Stimulated activated CD4-positive, alpha-beta T cell treated with anti-CD3 and anti-CD28 coated beads, Interleukin-2, amount 100 ng/mL, for 24 hours (primary cell): ENCODE measurements at places on chromosomes 4 and X.
A peak's percentile ranks its signal among the peaks of the same experiment; 100 is the strongest.

DNA sequence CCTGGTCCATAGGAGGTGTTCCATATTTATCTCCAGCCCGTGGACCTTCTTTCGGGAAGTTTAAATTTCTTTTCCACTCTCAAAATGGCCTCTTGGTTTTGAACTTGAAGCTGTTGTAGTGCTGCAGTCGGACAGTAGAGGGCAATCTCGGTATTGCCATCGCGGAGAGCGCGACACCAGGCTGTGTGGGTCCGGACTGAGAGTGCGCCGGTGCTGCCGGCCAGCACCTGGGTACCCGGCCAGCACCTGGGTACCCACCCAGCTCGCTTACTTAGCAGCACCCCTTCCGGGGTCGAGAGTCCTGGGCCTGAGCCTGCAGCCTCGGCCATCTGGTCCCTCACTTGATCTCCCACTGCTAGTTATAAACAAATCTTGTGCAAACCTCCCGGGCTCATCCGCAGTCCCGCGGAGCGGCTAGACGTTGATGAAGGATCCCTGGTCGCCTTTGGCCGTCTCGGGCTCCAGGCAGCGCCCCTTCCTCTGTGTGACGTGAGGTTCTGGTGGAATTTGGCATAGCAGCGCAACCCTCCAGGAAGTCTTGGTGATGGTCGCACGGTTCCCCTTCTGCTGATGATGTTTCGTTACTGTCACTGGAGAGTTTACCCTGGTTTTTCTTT, 18.0 kb downstream of the FAM9A start:
- DNase-seq, result peak; percentile 47

GRCh38 chr4:3406021-3406420, 35.7 kb upstream of the HGFAC start:
- DNase-seq, result no peak

DNA sequence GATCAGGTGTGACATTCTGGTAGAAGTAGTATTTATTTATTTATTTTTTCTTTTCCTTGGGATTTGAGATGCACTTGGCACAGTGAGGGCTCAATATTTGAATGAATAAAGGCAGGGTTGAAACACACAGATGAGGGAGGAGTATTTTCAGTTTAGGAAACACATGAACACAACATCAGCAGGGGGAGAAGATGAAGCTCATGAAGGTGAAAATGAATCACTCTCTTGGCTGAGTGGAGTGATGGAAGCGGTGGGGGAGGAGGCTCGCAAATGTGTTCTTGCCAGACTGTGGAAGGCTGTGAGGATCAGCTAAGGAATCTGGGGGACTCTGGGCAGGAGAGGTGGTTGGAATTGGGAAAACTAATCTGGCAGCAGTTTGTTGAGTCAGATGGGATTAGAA, 55.3 kb downstream of the ARHGAP10 start:
- DNase-seq, result no peak

GRCh38 chr4:176290520-176290919, 21.5 kb upstream of the ASB5 start:
- no peak for DNase-seq

DNA sequence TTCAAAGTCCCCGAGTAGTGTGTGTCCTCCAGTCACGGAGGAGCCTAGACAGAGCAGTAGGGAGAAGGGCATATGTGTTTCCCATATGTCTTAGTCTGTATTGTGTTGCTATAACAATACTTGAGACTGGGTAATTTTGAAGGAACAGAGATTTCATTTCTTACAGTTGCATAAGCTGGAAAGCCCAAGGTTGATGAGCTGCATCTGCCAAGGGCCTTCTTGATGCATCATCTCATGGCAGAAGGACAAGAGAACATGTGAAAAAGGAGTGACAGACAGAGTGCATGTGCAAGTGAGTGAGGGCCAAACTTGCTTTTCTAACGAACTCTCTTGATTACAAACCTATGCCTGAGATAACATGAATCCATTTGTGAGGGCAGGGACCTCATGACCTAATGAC, 243.4 kb downstream of the ARHGAP10 start:
- DNase-seq, result no peak

DNA sequence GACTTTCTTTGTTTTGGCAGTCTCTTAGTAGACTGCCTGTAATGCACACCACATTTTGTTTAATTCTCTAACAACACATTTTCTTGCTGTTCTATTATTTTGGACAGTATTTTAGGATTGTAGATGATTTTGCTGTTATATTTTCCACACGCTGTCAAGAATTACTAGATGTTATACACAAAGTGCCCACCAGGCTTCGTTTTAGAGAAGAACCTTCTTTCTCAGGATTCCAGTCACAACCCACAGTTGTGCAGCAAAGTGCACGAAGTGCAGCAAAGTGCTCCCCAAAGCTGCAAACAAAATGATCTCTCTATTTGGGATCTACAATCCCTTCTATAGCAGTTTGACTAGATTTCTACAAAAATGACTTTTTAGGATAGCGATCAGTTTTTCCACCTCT, 2.4 kb downstream of the ZNF141 start:
- no peak for DNase-seq

- no peak for DNase-seq
Measured at GRCh38 chr4:176451443-176451842, 131.7 kb downstream of the SPCS3 start.

DNA sequence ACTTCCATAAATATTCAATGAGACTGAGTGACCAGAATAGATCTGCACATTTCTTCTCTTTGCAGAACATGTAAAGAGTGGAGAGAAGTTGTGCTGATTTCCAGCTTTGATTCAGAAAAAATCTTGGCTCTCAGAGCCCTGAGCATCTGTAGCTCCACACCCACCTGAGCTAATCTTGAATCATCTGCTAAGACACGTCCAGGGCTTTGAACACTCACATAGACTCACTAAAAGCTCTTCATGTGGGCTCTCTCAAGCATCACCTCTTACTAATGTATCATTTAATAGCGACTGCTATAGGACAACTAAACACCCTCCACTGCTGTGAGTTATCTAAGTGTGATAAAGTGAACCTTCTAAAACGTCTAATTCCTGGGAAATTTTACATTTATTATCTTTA, 147.7 kb upstream of the GRIA3 start:
- DNase-seq, result no peak

DNA sequence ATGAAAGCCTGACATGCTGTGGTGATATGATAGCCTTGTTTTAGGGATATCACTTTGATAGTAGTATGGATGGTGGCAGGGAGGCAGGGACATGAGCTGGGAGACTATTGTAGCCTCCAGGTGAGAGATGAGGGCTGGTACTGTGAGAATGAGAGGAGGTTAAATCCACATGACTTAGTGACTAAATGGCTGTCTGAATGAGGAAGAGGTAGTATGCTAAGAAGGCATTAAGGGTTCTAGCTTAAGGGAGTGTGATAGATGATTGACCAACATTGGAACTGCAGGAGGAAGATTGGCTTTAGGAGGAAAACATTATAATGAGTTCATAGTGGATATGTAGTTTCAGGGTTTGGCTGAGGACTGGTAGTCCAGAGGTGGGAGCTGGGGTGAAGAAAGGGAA, 195.0 kb upstream of the ANK2 start:
- no peak for DNase-seq

GRCh38 chrX:65586491-65586890, 51.9 kb upstream of the LAS1L start:
- DNase-seq, result no peak

DNA sequence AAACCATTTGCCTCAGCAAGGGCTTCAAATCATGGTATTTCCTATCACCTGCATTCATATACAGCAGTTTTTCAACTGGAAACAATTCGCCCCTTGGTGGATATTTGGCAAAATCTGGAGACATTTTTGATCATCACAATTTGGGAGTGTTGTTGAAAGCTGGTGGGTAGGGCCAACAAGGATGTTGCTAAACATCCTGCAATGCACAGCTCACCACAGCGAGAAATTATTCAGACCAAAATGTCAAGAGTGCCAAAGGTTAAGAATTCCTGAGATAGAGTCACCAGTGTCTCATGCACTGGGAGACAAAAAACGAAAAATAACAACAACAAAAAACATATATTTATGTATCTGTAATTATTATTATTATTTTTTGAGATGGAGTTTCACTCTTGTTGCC, 435.2 kb upstream of the CTSO start:
- DNase-seq, result no peak

DNA sequence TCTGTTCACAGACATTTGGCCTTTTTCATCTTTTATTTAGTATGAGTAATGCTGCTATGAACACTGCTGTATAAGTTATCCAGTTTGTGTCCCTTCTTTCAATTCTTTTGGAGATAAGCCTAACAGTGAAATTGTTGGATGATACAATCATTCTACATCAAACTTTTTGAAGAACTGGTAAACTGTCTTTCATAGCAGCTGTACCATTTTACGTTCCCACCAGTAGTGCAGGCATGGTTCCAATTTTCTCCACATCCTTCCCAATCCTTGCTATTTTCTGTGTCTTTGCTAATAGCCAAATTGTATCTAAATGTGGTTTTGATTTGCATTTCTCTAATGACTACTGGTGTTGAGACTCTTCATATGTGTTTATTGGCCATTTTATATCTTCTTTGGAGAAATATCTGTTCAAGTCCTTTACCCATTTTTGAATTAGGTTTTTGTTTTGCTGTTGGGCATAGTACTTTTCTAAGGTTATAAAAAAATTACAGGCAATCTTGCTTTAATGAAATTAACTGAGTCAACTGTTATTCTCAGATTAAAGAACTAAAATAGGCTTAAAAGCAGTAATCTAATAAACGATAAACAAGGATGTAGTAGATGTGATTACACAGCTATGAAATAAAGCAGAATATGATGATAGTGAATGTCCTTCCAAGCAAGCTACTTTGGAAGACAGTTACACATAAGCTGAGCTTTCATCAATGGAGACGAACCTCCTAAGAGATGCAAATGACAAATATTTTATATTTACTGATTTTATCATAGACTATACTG, 57.2 kb downstream of the FBXW7 start:
- DNase-seq, result no peak

GRCh38 chr4:149910177-149910576, 94.5 kb upstream of the IQCM start:
- DNase-seq, result no peak

DNA sequence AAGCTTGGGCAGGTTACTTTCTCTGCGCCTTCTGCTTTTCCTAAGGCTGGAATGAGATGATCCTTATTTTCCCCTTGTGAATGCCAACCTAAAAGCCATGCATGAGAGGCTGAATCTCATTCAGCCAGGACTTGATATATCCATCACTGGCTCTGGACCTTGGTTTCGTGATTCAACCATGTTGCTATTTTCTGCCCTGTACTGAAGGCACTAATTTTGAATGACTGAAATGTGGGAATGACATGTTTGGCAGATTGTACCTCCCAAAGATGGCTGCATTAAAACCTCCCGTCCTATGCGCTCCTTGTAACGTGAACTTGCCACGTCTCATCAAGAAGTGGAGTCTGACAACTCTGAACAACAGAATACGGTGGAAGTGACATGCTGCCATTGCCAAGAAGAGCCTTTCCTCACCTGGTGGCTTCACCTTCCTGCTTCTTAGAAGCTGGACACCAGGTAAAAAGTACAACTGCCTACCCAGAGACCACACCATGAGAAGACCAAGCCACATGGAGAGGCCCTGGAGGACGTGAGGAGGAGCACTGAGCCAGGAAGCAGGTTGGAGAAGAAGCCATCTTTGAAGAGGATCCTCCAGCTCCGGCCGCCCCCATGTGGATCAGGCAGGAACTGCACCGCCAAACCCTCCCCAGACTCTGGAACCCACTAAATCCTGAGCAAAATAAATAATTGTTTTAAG, 174.5 kb downstream of the NSUN7 start:
- peak; percentile 88 for DNase-seq

DNA sequence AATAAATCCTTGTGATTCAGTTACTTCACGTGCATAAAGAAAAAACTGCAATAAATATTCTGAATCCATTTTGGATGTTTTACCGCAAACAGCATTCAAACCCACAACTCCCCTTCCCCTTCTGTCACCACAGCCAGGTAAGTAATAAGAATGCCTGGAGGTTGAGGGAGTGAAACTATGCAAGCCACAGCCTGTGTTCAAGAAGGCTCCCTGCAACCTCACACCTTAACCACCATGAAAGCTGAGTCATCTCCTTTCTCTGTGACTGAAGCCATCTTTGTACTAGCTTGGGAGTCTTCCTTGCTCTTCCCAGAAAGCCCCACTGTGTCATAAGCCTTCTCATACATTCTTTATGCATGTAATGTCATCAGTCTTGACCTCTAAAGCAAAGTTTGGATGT, 297.0 kb upstream of the PUDP start:
- no peak for DNase-seq

DNA sequence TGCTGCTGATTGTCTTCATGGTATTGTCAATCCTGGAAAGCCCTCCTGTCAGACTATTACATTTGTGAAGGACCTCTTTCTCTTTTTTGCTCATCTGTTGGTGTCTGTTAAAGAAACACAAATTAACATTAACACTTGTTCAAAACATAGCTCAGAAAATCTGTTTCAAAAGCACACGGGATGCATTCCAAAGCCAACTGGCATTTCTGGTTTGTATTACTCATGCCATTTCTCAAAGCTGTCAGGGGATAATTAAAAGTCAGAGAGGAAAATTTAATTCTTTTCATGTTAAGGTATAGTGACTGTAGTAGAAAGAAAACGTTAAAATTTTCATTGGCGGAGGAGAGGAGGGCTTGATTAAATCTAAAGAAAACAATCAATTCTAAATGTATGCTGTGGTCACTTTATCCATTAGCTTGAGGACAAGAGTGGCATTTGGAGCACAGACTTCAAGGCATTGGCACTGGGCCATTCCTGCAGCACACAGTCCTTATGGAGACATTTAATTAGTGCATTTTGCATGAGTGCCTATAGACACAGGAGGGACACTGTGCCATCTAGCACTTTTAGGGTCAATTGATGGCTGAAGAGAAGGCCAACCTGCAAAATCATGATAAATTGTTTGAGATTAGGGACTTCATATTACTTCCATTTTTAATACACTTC, 21.2 kb upstream of the GLRA2 start:
- DNase-seq, result no peak

- DNase-seq, result no peak
Measured at GRCh38 chr4:159012381-159012780, 90.5 kb upstream of the RAPGEF2 start.
